ENCODE measurements at places on chromosomes 16 and 17.

- no peak for DNase-seq
Observed at GRCh38 chr16:6633456-6633855, 699.2 kb upstream of the RBFOX1 start.

- no peak for DNase-seq
Observed at GRCh38 chr16:29962344-29962994, 590 bp downstream of the TMEM219 start.

DNA sequence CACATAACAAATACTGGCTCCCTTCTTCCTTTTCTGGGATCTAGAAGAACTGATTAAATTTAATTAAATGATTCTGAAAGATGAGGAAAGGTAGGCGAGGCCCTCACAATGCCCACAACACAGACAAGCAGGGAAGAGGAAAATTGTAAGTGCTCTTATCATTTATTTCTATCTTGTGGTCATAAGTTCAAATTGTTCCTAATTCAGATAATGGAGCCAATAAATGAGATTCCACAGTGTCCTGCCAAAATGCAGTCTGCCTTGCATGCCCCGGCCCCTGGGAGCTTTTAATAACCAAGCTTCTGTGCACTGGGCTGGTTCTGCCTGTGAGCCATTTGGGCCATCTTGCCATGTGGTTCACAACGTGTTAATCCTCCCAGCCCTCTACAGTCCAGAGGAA, 97.0 kb downstream of the CMC2 start:
- no peak for DNase-seq

DNA sequence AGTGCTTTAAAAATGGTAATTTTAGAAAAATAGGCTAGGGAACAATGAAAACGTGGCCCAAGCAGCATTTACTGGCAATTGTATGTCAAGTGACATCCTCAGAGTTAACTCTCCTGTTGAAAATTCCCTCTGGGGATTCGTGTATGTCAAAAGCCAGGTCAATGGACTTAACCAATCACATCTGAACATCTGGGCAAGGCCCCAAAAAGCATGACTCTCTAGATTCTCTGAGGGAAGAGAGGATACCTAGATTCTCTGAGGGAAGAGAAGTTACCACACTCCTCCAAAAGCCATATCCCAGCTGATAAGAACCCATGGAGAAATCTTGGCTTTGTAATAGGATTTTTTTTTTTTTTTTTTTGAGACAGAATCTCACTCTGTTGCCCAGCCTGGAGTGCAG, 23.5 kb downstream of the NFE2L1 start:
- DNase-seq = no peak

- no peak for DNase-seq
Observed at GRCh38 chr17:78592991-78593329, 15.8 kb upstream of the DNAH17 start.

DNA sequence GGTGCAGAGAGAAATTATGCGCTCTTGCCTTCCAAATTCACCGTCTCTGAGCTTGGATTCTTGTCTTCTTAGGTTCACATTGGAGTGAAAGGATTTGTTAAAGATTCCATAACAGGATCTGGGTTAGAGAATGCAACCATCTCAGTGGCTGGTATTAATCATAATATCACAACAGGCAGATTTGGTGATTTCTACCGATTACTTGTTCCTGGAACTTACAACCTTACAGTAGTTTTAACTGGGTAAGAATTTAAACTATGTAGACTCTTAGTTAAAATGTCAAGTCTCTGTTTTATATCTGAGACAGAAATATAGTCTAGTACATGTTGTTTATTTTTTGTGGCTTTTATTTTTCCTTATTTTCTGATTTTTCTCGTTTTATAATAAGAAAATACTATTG, 42.9 kb downstream of the CPD start:
- DNase-seq = no peak

- no peak for DNase-seq
Observed at GRCh38 chr16:67100569-67101310, 9.0 kb upstream of the PHAF1 start.

- DNase-seq = no peak
Observed at GRCh38 chr16:3769942-3770341, 52.6 kb upstream of the TRAP1 start.

DNA sequence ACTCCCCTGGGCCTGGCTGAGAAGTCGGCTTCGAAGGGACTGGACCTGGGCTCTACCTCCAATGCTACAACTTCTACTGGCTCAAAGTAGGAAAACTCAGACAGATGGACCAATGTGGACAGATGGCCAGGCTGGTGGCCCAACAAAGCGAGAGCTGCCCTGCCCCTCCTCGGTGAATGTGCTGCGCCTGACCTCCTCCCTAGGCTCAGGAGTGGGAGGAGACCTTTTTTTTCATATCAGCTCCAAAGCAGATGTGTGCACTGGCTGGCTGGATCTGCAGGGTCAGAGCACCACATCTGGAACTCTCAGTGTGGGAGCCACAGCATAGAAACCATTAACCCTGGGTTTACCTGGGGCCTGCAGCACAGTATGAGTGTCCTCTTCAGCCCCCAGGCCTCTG, 20.8 kb downstream of the ATP6V0D1 start:
- no peak for DNase-seq

- DNase-seq = no peak
Observed at GRCh38 chr17:36594626-36595401, 3.1 kb downstream of the DHRS11 start.

GRCh38 chr17:42287305-42287976, 857 bp upstream of the STAT5A start:
- no peak for DNase-seq

GRCh38 chr17:57957120-57957850, 2.1 kb upstream of the CUEDC1 start:
- no peak for DNase-seq

GRCh38 chr17:32445074-32445415, 735 bp downstream of the PSMD11 start:
- DNase-seq = no peak

DNA sequence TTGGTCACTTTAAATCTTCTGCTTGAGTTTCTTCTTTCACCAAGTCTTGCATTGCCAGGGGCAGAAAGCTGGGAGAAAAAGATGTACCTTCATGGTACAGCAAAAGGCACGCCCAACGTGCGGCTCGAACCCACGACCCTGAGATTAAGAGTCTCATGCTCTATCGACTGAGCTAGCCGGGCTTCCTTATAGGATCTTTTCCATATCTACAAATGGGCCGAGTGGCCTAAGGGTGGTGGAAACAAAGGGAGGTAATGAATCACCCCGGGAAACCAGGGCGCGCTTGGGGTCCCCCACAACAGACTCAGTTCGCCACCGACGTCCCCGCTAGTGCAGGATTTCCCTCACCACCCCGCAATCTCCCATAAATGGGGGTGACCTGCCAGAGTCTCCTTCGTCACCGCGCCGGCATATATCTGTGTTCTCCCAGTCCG, 7.5 kb upstream of the OR1F1 start:
- no peak for DNase-seq
